ENCODE measurements at places on chromosomes 13 and 19.

- DNase-seq, result no peak
Measured at GRCh38 chr13:111017755-111018459, 97.2 kb upstream of the ARHGEF7 start.

GRCh38 chr19:47437500-47437899 is 18.2 kb upstream of the MEIS3 start:
- no peak for DNase-seq

GRCh38 chr19:46298479-46299003 is 1.7 kb downstream of the HIF3A start:
- DNase-seq, result no peak

- DNase-seq, result no peak
Measured at GRCh38 chr13:100014621-100015020, 33.0 kb downstream of the ZIC2 start.

DNA sequence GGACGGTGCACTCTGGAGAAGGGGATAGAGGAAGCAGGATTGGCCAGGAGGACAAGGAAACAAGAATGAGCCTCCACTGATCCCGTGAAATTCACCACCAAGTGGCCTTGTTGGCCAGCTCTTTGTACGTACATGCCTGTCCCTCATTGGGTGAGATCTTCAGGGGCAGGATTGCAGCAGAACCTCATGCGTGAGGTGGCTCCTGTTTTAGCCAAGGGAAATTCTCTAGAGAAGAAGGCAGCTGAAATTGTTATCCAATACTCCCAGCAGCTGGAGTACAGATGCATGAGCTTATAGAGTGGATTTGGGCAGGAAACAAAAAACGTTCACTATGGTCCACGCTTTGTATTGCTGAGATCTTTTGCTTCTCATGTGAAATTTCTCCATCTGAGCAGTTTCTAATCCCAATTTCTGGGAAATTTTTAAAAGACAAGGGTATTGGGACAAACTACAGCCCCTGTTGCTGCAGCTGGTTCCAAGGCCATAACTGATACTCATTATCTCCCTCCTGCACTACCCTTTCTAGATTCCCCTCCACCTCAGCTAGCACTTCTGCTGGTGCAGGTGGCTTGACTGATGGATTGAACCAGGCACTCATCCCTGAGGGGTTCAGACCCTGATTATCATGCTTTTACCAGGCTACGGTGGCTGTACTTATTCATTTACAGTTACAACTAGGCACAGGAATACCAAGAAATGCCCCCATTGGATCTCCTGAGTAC is 3.9 kb upstream of the RNF6 start:
- DNase-seq, result no peak

DNA sequence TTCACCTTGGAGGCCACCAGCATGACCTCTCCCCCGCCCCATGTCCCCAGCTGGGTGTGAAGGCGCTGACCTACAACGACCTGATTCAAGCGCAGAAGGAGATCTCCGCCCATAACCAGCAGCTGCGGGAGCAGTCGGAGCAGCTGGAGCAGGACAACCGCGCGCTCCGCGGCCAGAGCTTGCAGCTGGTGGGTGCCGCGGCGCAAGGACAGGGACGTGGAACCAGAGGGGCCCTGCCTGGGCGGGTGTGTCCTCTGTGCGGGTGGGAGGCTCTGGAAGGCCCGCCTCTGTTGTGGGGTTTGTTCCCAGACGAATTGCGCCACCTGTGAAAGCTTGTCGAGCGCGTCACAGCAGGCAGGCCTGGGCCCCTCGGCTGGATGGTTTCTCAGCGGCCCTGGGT is 22.3 kb downstream of the PLEKHJ1 start:
- no peak for DNase-seq

DNA sequence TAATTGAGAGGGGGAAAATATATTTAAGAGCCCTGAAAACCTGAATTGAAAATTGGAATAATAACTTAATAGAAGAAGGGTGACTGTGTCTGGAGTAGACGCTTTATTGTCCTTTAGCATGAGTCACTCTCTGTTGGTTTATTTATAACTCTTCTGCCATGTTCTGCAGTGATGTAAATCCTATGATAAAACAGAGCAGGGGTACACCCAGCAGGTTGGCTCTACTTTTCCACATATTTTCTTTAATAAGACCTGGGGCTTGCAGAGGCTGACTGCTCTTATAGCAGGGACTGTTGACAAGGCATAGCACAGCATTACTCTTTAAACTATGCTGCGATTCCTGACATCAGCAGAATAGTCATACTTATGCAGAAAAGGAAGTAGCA is 389.9 kb upstream of the PCDH9 start:
- no peak for DNase-seq
